Stimulated activated naive CD4-positive, alpha-beta T cell (primary cell): ENCODE measurements at places on chromosomes 12 and 14.

DNA sequence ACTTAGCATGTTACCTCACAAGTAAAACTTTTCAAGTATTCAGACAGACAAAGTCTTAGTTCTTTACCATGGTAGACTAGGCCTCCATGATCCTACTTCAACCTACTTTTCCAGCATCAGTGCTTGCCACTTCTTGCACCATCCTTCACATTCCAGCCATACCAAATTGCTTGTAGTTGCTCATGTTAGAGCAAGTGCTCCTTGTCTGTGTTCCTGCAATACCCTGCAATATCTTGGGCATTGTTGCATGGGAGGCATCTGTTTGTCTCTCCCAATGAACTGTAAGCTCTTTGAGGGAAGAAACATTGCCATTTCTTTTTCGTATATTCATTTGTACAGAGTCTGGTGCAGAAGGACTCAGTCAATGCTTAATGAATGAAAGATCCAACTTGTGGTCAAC, 78.0 kb downstream of the SRGAP1 start:
- DNase-seq = no peak

DNA sequence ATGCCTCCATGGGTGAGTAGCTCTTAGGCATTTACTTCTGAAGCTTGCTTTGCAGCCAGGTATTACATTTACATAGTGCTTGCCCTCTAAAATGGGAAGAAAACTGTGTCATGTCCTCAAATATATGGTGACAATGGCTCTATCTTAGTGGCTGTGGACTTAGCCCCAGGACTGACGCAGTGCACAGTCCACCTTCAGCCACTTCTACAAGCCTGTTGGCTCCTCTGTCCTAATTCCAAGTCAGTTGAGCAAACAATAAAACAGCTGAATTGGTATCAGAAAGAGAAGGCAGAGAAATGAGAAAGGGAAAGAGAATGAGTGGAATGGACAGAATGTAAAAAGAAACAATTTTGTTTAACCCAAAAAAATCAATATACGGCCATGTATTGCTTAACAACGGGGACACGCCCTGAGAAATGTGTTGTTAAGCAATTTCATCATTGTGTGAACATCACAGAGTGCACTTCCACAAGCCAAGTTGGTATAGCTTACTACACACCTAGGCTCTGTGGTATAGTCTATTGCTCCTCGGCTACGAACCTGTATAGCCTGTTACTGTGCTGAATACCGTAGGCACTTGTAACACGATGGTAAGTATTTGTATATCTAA, 93.5 kb downstream of the GRIN2B start:
- DNase-seq = no peak

DNA sequence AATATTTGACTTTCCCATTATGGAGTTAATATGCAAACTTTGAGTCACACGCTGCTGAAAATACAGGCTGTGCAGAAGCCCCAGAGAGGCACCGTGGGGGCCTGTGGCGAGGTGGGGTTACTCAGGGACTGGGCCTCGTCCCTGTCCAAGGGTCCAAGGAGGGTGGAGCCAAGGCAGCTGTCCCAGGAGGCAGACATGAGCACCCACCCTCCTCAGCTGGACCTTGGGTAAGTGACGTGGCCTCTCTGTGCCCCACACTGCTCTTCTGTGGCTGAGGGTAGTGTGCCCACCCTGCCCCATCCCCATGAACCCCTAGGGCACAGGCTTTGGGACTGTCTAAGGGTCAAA, 39.4 kb downstream of the FAM222A start:
- DNase-seq = no peak

DNA sequence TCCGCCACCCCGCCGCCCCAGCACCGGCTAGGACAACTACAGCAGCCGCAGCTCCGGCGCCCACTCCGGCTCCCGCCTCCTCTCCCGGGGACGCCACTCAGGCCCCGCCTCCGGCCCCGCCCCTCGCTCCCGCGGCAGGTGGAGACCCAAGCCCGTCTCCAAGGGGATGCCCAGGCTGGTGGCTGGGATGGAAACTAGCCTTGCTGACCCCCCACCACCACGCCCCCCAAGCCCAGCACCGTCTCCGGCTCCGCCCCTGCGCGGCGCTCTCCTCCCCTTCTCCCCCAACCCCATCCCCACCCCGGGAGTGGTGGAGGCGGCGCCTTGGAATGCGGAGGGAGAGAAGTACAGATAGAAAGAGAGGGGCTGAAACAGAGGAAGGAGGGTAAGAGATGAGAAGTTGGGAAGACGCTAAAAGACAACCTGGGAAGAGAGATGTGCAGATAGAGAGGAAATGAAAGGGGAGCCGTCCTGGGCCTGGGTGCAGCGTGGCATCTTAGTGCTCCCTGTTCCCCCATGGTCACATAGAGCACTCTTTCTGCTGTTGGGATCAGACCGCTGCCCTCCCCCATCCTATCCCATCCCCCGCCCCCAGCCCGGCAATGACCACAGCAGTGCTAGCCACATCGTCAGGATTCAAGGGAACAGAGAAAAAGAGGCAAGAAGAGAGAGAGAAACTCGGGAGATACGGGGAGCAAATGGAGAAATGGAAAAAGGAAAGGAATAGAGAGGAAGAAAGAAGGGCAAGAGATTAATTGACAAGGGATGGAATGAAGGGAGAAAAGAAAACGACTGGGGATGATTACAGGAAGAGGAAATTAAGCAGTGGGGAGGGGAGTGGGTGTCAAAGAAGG, at the start of gene ITGA7:
Gene ITGA7, minus strand, starts transcription at position 64 of the 854 bp plus-strand sequence. CDS start 222 bp downstream, outside the sequence.
- DNase-seq = peak; percentile 74

DNA sequence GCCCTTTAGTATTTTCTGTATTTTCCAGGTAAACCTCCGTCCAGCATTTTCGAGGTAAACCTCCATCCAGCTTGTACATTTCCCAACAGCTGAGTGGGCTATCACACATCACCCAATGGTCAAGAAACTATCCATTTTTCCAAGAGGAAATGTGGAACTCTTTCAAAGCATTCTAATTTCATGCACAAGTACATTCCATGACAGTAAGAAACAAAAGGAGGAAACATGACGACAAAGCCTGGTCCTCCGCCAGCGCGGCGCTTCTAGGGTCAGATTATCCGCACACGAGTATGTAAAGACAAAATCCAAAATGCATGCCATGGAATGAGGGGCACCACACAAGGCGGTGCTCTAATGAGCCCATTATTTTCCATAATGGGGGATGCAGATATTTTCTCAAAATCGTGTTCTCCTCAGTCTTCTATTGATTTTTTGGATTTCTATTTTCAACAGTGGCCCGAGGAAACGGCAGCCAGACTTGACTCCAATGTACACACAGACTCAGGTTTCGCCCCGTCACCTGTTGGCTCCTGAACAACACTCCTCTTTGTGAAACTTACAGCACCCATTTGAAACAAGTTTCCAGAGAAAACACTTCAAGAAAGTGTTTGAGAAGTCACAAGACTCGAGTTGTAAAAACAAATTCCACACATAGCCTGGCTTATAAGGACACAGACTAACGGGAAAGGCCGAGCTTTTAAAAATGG, 107.4 kb downstream of the PRICKLE1 start:
- DNase-seq = no peak

- no peak for DNase-seq
Measured at GRCh38 chr12:6526201-6526600, 8.1 kb upstream of the GAPDH start.

GRCh38 chr12:124026755-124027745, 54.0 kb downstream of the ZNF664 start:
- DNase-seq = no peak

DNA sequence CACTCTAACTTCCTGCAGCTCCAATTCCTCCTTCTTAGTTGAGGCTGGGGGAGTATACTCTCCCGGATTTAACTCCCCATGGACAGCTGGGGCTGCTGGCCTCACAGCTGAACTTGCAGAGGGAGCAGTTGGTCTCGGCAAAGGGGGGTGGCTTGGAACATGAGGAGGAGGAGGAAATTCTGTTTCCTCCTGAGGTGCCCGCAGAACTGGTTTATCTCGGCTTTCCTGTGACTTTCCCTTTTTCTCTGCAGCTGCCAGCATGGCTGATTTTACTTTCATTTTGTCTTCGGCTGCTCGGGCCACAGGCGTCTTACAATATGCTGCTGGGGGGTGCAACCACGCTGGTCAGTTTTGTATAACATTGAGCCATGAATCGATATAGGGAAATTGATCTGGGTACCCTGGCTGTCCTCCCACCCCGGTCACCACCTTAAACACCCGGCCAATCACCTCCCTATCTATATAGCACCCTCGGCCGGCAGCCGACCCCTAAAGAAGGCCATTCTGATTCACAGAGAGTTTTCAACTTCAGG, 1317.6 kb downstream of the TMEM121 start:
- peak; percentile 54 for DNase-seq

- DNase-seq = no peak
Measured at GRCh38 chr14:100096656-100097055, 31.4 kb downstream of the EVL start.

DNA sequence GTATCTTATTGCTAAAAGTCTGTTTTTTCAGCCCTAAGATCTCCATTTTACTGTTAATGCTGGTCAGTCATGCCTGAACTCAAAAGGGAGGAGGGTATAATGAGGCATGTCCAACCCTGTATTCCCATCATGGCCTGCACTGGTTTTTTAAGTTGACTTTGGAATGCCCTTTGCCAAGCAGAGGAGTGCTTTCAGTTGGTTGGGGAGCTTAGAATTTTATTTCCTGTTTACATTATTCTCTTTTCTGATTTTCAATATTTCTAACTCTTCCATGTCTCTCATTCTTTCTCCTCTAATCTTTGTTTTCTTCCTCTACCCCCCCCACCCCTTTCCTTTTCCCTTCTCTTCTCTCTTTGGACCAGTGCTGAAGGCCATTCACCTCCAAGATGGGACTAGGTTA, 4.9 kb upstream of the DHRS2 start:
- no peak for DNase-seq

GRCh38 chr12:115973968-115974724, 303.3 kb downstream of the MED13L start:
- no peak for DNase-seq

- no peak for DNase-seq
Measured at GRCh38 chr14:99775351-99775750, 17.9 kb upstream of the EML1 start.

- DNase-seq = no peak
Measured at GRCh38 chr14:78595797-78596196, 425.6 kb downstream of the NRXN3 start.

DNA sequence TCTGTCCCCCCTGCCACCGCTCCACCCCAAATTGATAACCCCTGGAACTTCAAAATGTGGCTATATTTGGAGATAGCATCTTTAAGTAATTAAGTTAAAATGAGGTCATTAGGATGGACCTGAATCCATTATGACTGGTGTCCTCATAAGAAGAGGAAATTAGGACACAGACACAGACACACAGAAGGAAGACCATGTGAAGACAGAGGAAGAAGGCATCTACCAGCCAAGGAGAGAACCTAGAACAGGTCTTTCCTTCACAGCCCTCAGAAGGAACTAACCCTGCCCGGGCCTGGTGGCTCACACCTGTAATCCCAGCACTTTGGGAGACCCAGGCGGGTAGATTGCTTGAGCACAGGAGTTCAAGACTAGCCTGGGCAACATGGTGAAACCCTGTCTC, 3.6 kb upstream of the HRK start:
- DNase-seq = no peak

DNA sequence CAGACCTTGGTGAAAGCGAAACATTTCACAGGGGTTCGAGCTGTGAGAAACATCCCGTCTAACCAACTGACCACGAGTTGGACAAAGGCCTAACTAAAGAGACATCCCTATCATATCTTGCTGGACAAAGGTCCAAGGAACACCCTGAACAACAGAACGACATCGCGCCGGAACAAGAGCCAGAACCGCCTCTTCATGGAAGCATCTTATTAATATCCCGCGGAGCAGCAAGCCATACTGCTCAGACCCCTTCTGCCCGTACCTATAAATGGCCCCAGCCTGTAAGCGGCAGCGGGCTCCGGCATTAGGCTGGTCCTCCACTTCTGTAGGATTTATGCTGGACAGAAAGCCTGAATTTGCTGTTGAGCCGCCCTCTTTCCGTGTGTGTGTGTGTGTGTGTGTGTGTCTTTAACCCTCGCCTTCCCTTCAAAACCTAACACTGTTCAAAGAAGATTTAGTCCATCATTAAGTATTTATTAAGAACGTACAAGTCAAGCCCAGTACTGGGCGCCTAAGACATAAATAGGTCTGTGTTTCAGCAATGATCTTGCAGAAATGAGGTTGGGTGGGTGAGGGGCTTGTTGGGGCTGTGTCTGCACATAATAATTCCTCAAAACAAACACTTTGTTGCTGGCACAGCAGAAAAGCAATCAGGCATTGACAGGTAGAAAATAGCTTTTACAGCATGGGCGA, 1.9 kb downstream of the SLC6A15 start:
- DNase-seq = no peak

GRCh38 chr12:106429636-106430035, 72.1 kb downstream of the POLR3B start:
- DNase-seq = no peak

GRCh38 chr14:93834699-93835371, 46.5 kb upstream of the PRIMA1 start:
- DNase-seq = no peak

DNA sequence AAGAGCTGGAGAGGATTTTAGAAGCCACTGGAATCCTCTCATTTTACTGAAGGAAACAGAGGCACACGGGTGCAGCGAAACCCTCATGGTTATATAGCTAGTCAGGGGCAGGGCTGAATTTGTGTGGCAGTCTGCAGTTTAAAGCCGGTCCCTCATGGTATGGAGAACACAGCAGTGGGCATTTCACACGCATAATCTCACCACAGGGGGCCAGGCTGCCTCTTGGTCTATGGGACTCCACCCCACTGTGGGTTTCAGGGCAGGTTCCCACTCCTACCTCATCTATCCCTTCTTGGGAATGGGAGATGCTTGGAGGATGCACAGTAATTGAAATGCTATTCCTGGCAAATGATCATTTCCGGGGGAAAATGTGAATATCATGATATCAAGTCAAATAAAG, 400.6 kb downstream of the RGS6 start:
- DNase-seq = no peak

GRCh38 chr12:47808050-47808449, 11.7 kb downstream of the HDAC7 start:
- DNase-seq = peak; percentile 77
